Stimulated activated CD8-positive, alpha-beta memory T cell treated with anti-CD3 and anti-CD28 coated beads, Interleukin-12 subunit alpha, Interleukin-12 subunit beta, amount 100 ng/mL, for 1 hour (primary cell): ENCODE measurements at places on chromosomes 7 and 10.

DNA sequence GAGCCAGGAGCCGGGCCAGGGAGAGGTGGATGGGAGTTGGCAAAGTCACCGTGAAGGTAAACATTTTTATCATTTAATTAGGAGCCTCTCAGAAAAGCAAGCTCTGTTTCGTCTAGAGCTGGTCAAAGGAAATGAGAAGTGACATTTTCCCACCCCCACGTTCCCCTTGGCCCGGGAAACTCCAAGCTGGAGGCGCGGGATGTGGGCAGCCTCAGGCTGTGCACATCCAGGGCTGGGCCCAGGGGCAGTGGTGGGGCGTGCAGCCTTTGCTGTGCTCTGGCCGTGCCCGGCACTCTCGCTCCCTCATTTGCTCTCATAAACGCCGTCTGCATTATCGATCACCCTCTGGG, 135.6 kb upstream of the RET start:
- DNase-seq = no peak

- DNase-seq = no peak
Measured at GRCh38 chr10:29525762-29526161, 109.0 kb downstream of the SVIL start.

GRCh38 chr7:34756025-34756437, 98.0 kb downstream of the NPSR1 start:
- no peak for DNase-seq

GRCh38 chr7:29609162-29610037, 45.8 kb downstream of the PRR15 start:
- no peak for DNase-seq

DNA sequence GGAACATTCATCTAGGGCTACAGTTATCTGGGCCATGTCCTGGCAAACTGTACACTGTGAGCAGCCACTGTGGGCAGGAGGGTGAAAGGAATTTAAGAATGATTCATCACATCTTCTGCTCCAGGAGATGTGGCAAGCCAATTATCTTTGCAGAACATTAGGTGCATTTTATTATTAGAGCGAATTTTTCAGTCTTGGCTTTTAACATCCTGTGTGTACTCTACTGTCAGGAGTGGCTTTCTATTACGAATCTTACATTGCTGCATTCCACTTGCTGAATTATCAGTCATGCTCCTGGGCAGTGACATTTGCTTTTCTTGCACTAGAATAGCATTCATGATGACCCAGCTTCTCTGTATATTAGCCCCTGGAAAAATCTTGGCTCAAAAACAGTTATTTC, 109.2 kb upstream of the TARP start:
- DNase-seq = no peak

- no peak for DNase-seq
Measured at GRCh38 chr7:105643384-105643783, 62.1 kb upstream of the EFCAB10 start.

DNA sequence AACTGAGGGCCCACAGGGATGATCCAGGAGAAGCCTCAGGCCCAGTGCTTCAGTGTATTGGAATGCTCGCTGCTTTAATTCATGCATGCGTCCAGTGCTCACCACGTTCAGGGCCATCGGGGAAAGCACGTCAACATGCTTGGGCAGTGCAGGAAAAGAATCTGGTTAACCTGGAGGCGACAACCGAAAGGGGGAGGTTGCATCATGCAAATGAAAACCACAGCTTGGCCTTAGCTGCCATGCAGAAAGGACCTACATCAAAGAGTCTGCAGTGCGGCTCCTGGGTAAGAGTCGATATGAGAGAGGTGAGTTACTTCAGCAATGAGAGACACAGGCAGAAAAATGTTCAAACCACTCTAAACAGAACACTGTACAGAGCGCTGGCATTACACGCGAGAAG, 440.1 kb downstream of the KCNMA1 start:
- no peak for DNase-seq

GRCh38 chr10:30079408-30079807, 20.0 kb upstream of the JCAD start:
- DNase-seq = no peak

- DNase-seq = no peak
Measured at GRCh38 chr7:22676385-22676784, 50.6 kb upstream of the IL6 start.

DNA sequence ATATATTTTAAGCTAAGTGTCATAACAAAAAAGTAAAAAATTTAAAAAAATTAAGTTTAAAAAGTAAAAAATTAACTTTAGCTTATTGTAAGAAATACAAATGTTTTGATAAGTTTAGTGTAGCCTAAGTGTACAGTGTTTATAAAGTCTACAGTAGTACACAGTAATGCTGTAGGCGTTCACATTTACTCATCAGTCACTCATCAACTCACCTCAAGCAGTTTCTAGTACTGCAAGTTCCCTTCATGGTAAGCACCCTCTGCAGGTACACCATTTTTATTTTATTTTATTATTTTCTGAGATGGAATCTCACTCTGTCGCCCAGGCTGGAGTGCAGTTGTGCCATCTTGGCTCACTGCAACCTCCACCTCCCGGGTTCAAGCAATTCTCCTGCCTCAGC, 316.0 kb downstream of the FGFR2 start:
- DNase-seq = no peak

DNA sequence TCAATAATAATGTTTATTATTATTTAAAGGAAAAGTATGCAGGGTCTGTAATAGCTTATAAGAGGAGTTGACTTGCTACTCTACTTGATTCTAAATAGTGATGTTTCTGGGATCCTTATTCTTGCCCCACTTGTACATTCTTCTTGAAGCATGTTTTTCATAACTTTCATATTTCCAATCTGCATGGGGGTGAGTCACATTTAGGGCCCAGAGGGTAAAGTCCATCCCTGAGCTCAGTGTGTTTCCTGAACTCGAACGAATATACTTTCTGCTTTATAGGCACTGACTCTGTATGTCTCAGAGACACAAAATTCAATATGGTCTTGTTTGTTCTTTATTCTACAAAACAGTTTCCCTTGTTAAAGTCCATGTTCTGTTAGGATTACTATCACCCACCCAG, 61.0 kb upstream of the SMIM30 start:
- no peak for DNase-seq

- DNase-seq = no peak
Measured at GRCh38 chr7:134900166-134900982, 85.9 kb upstream of the AGBL3 start.

DNA sequence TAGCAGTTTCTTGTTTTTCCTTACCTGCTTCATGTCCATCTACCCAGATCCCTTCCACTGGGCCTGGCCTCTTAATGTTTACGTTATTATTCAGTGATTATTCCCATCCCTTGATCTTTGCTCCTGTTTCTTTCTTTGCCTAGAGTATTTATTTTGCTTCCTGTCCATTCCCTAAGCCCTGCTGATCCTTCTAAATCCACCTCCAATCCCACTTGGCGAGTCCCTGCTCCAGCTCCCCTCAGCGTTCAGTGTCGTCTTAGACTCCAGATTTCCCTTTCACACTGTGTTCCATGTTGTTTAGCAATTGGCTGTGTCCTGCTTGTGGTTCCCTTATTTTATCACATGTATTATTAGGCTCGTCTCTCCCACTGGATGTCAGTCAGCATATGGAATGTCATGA, 7.3 kb downstream of the PPP2R2D start:
- DNase-seq = no peak

- DNase-seq = no peak
Measured at GRCh38 chr10:122521011-122521410, 39.5 kb upstream of the DMBT1 start.

GRCh38 chr7:88169717-88170320, 50.0 kb downstream of the SRI start:
- no peak for DNase-seq

DNA sequence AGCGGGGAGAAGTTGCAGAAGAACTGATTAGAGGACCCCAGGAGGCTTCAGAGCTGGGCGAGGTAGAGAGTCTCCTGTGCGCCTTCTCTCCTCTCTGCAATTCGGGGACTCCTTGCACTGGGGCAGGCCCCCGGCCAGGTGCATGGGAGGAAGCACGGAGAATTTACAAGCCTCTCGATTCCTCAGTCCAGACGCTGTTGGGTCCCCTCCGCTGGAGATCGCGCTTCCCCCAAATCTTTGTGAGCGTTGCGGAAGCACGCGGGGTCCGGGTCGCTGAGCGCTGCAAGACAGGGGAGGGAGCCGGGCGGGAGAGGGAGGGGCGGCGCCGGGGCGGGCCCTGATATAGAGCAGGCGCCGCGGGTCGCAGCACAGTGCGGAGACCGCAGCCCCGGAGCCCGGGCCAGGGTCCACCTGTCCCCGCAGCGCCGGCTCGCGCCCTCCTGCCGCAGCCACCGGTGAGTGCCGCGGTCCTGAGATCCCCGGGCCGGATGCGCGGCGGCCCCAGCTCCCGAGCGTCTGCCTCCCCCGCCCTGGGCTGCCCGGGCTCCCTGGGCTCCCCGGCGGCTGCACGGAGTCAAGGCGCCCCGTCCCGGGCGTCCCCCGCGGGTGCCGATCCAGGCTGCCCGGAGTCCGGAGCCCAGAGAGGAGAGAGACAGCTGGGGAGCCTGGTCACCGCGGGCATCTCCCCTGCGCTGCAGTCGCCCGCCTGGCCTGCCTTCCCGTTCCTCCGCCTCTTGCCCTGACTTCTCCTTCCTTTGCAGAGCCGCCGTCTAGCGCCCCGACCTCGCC, at the start of gene PLAU:
Gene PLAU (plus strand): TSS at position 369 of the 789 bp plus-strand sequence. CDS start 424 bp downstream, outside the sequence.
- no peak for DNase-seq

- no peak for DNase-seq
Measured at GRCh38 chr10:71489077-71489476, 92.4 kb downstream of the CDH23 start.

DNA sequence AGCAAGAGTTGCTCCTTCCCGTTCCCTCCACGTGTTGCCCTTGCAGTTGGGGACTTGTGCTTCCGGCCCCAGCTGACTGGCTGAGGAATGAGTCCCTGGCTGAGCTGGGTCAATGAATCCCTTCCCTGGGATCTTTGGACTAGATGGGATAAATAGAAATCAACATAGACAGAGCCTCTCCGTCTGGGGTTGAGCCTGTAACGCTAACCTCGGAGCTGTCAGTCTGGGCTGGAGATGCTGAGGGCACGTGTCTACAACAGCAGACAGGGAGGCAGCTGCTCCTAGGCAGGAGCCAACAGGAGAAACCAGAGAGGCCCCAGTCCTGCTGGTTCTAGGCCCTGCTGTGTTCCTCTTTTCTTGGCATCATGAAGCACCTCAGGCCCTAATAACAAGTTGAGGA, 42.3 kb upstream of the HSPA12A start:
- DNase-seq = no peak

GRCh38 chr10:74637685-74638084, 188.7 kb upstream of the KAT6B start:
- no peak for DNase-seq

DNA sequence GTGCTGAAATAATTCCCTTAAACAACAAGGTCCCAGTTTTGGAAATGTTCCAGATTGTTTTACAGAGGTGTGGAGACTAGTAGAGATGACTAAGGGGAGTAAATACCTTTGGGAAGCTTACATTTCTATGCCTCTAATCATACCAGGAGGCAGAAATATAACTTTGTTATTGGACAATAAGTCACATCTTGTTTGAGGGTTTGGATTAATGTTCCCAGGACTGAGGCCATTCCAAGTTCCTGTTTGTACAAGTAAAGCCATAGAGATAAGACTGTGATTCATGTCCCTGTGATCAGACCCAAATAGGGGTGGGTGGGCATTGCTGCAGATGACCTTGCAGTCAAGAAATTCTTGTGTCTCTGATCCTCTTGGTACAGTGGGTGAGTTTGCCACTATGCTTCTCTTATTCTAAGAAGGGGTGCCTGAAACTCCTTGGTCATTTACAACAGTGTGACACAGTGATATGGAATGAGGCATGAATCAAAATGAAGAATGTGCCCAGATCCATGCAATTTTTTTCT, 508.3 kb downstream of the SORCS3 start:
- DNase-seq = no peak

DNA sequence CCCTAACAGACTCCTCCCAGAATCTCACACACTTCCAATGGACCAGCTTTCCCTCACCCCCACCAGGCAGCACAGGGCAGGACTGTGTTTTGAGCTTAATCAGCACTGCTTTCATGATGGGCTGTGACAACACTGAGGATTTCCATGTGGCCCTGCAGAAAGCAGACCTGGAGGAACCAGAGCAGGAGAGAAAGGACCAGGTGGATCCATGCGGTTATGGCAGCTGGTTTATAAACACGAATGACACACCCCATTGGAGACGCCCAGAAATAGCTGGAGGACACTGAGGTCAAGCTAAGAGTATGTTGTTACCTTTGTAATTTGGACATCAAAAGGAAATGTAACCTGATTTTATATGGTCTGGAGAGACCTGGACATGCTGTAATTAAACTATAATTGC, 31.7 kb upstream of the HERPUD2 start:
- DNase-seq = no peak

DNA sequence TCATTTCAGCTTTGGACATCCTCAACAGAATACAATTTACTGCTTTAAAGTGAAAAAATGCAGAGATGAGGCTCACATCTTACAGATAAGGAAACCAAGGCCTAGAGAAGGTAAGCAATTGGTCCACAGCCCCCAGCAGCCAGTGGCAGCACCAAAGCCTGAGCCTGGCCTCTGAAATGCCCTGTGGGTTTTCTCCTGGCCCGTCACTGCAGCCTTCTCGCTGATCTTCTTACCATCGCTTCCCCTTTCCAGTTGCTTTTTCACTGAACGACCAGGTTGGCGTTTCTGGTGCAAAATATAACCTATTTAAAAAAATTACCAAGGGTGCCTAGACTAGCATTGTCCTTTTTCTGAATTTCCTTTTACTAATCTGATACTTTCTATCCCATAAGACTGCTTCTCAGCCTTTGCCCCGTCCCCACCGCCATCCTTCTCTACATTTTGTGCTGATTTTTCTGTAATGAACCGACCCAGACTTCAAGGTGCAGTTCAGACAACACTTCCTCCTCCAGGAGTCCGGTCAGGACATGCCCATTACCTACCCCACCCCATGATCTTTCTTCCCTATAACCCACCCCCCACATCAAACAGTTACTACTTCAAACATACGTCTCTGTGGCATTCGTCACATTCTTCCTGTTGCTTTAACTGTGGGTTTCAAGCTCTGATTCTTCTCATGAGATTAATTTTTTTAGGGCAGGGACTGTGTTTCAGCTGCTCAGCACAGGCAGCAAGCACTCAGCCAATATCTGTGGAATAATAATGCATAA, 289.4 kb downstream of the DNAJB6 start:
- DNase-seq = no peak

DNA sequence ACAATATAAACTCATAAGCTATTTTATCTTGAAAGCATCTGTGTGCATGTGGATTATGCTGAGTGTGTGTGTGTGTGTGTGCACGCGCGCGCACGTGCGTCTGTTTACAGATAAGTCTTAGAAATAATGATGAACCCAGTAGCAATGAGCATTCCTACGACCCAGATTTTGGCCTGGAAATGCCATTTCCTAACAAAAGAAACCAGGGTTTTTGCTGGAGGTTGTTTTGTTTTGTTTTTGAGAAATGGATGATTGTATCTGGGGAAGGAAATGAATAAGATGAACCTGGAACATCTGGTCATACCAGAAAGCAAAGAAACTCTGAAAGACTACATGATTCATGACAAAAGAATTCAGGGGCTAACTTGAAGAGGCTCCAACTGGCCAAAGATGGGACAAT, 22.1 kb upstream of the LMOD2 start:
- no peak for DNase-seq
